ENCODE measurements at places on chromosomes 12 and 14.

DNA sequence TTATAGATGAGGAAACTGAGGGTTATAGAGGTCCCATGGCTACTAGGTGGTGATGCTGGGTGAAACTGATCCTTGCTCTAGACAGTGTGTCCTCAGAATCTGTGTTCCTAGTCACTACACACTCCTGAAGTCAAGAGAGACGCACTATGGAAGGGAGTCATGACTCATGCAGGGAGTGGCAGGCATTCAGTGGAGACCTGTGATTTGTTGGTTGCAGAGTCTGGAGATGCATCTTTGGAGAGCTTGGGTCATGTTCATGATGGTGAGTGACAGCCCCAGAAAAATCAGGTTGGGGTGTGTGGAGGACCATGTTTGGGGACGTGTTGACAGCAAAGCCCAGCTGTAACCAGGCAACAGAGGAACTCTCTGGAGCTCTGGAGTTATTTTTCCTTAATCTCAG lies 38.0 kb upstream of the FBXO21 start:
- no peak for DNase-seq

DNA sequence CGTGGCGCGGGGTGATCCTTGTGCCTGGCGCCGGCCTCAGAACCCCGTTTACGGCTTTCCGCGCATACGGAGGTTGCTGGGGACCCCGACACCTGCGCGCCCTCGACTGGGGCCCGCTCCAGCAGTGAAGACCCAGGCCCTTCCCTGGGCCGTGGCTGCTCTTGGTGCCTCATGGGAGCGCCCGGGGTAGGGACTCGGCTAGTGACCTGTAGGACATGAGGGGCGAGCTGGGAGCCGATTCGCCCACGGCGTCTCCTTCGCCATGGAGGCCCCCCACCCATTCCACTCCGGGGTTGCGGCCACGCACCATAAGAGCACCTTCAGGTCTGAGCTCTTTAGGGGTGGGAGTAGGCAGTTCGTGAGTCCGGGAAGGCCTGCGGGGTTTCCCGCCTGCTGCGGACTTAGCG lies 14.2 kb upstream of the PAX9 start:
- no peak for DNase-seq

DNA sequence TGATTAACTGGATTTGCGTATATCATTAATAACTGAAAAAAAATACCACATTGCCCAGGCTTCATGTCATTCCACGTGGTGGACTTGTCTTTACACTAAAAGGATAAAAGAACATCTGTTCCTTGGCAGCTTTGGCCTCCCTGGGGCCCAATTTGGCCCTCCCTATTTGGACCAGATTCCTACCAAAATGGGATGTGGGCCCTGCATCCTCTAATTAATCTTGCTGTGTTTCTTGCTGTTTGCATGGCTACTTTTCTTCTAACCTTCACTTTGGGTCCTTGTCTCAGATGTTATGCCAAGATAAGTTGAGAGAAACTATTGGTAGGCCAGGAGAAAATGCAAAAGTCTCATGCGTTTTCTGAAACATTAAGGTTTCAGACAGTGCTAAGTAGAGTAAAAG lies 57.5 kb downstream of the PTHLH start:
- DNase-seq = no peak

- no peak for DNase-seq
These were observed 2.2 kb downstream of the FIGNL2 start for GRCh38 chr12:51846271-51846691.

GRCh38 chr12:128266541-128267130 lies 334 bp upstream of the TMEM132C start:
- DNase-seq = no peak

DNA sequence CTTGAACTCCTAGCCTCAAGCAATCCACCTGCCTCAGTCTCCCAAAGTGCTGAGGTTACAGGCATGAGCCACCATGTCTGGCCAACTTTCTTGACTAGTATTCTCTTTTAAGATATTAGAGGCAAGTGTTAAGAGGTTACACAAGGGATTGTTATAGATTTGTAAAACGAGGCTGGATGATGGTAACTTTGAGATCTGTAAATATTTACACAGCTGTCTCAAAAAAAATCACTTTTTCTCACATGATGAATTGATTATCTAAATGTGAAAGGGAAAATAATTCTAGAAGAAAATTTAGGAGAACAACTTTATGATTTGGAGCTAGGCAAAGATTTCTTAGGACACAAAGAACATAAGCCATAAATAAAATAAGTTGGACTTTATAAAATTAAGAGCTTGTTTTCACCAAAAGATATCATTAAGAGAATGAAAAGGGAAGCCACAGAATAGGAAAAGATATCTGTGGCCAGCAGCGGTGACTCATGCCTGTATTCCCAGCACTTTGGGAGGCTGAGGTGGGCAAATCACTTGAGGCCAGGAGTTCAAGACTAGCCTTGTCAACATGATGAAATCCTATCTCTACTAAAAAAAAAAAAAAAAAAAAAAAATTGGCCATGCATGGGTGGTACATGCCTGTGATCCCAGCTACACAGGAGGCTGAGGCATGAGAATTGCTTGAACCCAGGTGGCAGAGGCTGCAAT lies 77.4 kb downstream of the BBS10 start:
- DNase-seq = no peak

DNA sequence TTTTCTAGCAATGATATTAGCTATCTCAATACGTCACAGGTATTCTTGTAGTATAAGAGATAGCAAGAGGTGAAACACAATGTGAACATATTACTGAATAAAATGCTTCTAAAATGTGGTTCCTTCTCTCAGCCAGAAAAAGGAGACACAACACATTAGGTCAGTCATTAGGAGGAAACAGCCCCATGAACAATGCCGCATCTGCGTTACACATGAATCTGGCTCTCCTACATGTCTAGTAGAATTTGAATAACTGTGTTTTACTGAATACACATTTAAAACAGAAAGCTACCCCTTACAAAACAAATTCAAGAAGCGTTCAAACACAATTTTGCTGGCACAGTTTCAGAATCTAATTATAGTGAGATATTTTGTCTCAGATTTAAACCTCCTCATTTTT lies 51.6 kb downstream of the EFCAB11 start:
- no peak for DNase-seq

- DNase-seq = no peak
These were observed at the start of gene FAM181A for GRCh38 chr14:93926873-93927799. Gene FAM181A (plus strand): TSS chr14:93927344. CDS start chr14:93928286, 942 bp downstream.

DNA sequence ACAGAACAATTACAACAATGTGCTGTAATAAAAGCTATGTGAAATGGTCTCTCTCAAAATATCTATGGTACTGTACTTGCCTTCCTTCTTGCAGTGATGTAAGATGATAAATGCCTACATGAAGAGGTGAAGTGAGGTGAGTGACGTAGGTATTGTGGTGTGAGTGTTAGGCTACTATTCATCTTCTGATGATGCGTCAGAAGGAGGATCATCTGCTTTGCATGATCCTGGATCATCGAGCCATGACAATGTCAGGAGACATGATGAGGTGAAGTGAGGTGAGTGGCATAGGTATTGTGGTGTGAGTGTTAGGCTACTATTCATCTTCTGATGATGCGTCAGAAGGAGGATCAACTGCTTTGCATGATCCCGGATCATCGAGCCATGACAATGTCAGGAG lies 105.8 kb downstream of the KCNC2 start:
- DNase-seq = no peak

GRCh38 chr12:46124132-46124847 lies 133.9 kb upstream of the SCAF11 start:
- no peak for DNase-seq

- DNase-seq = no peak
These were observed 49.8 kb downstream of the NTN4 start for GRCh38 chr12:95740751-95741150.

GRCh38 chr14:99571303-99571986 lies 32.6 kb downstream of the CCDC85C start:
- no peak for DNase-seq

GRCh38 chr12:104054681-104055346 lies 4.8 kb upstream of the GLT8D2 start:
- DNase-seq = no peak

- DNase-seq = peak; percentile 70
These were observed 72.2 kb downstream of the VCPKMT start for GRCh38 chr14:50044042-50044651.

DNA sequence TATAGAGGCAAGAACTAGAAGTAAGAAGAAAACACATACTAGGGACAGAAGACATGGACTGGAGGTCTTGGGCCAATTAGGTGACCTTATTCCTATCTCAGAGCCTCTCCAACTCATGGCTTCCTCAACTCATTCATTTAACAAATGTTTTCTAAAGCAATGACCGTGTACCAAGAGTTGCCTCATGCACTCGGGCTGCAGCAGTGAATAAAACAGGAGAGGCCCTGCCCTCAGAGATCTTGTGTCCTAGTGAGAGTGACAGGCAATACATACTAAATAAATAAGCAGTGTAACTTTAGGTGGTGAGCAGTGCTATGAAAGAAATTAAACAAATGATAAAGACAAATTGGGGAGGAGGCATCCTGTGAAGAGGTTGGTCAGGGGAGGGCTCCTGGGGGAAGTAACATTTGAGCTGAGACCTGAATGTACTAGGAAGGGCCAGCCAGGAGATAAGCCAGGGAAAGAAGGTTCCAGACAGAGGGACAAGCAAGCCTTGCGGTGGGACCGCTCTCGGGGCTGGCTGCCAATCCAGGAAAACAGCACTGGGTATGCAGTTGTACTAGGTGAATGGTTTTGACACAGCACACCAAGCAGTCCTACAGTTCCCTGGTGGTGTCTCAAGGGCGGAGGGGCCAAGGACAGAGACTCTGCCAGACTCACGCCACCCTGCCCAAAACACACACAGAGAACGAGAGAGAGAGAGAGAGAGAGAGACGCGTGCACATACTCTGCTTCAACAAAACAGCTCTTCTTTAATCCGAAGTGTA lies 1.3 kb downstream of the NINJ2 start:
- DNase-seq = no peak

- DNase-seq = peak; percentile 41
These were observed 89.8 kb downstream of the CRADD start for GRCh38 chr12:93766796-93767523.

DNA sequence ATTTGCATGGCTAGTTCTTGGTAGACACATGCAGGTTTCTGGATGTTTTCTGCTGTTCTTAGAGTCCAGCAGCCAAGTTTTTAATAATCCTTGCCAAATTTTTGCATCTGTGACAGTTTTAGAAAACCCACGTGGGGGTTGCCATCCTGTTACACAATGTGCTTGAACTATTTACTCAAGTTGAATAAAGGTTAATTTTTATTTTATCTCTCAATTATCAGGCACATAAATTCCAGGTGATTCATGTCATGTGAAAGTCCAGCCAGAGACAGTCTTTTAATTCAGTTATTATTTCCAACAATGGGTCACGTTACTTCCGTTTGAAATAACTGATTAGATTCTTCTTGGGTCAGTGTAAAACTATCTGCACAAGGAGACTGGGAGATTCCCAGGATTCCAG lies 15.7 kb downstream of the MYRFL start:
- DNase-seq = no peak

DNA sequence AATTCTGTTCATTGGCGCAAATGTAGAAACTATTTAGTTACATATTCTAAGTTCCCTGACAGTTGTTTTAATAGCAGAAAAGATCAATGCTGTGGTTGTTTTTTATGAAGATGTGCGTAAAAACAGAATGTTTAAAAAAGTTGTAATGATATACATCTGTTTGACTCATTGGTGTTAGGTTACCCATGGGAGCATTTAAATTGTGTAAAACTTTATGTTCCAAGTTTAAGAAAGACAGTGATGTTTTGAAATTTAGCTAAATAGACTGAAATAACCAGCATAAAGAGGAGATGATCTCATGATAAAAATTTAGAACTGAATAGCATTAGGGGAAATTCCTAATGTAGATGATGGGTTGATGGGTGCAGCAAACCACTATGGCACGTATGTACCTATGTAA lies 3.6 kb downstream of the PELI2 start:
- no peak for DNase-seq

DNA sequence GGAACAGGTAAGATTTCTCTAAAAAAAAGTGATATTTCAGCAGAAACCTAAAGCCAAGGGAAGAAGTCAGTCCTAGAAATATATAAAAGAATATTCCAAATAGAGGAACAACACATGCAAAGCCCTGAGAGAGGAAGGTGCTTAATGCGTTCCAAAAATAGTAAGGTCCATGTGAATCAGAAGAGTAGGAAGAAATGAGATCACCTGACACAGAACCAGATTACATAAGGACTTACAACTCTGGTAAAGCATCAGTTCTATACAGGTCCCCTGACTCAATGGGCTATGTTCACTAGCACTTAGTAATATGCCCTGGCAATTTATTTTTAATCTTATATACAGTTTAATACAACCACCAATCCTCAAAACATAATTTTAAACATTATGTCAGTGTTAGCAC lies 30.0 kb downstream of the SENP1 start:
- no peak for DNase-seq

GRCh38 chr14:106327234-106327633 lies 800.9 kb downstream of the TMEM121 start:
- no peak for DNase-seq

- DNase-seq = peak; percentile 95
These were observed 1.5 kb upstream of the DIABLO start for GRCh38 chr12:122227341-122227740.

- DNase-seq = peak; percentile 41
These were observed 602.8 kb downstream of the ALG10 start for GRCh38 chr12:34625116-34625515.

GRCh38 chr14:56208520-56208919 lies 90.3 kb downstream of the PELI2 start:
- DNase-seq = no peak

- no peak for DNase-seq
These were observed 11.4 kb upstream of the AACS start for GRCh38 chr12:125053821-125054220.

DNA sequence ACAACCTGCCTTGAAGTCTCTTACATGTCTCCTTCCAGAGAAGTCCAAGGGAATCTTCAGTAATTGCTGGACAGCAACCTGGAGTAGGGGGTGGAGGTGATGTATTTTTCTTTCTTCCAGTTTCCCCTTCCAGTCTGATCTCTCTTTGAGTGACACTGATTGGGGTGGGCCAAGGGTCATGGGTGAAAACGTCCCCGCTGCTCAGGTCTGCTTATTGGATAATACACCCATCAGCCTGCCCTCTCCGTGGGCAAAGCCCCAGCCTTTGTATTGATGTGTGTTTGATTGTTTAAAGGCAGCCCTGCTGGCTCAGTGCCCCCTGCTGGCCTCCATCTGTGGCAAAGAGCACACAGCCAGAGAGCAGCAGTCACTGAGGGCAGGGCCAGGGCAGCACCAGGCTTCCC lies 35.7 kb upstream of the ATP2A2 start:
- DNase-seq = peak; percentile 21

GRCh38 chr12:49432616-49433015 lies 65.4 kb downstream of the SPATS2 start:
- DNase-seq = no peak

DNA sequence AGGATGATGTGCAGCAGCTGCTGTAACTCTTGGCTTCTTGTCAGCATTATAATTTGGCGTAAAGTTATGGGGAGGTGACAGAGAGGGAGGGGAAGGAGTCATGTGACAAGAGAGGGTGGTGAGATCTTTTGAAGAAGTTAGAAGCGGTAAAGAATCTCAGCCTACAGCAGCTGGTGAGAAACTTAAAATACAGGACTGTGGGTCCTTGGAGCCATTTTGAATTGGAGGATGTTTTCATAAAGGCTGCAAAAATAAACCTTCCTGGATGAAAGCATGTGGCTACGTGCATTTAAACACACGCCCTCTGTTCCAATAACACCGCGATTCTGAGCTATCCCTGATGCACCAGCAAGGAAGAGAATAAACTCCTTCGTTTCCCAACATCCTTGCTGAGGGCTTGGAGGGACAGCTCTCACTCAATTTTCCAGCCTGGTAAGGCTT lies 133.7 kb downstream of the TMEM30B start:
- DNase-seq = no peak

- DNase-seq = no peak
These were observed 503.9 kb downstream of the NELL2 start for GRCh38 chr12:44372259-44372658.

GRCh38 chr14:78335531-78335930 lies 165.4 kb downstream of the NRXN3 start:
- DNase-seq = no peak

Measured in Jurkat, Clone E6-1 (cell line).